ENCODE measurements at places on chromosomes 7 and 10.

DNA sequence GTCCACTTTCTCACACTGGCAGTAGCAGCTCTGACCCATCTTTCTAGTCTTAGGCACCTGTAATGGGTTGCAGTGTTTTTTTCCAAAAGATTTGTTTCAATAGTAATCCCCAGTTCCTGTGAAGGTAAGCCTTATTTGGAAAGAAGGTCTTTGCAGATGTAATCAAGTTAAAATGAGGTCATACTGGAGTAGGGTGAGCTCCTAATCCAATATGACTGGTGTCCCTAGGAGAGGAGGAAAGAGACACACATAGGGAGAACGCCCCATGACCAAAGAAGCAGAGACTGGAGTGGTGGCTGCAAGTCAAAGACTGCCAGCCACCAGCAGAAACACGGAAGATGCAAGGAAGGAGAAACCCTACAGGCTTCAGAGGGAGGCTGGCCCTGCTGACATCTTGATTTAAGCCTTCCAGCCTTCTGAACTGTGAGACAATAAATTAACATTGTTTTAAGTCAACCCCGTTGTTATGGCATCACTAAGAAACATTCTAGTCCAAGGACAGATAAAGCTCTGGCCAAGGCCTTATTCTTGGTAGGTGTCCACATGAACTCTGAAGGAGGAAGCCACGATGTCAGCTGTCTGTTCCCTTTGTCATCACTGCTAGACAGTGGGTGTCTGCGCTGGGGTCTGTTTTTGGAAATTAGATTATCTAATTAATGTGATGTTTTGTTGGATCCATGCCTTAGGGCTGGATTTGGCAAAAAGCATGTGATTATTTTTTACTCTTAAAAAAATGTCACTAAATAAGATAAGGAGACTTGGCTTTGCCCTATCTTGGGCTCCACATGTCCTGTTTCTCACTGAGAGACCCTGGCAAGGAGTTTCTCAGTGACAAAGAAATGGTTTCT lies 214.9 kb downstream of the KCNMA1 start:
- DNase-seq: no peak

- peak; percentile 63 for DNase-seq
Measured at GRCh38 chr7:80231707-80232106, 97.1 kb downstream of the GNAI1 start.

GRCh38 chr10:79347894-79348639 lies 798 bp downstream of the PPIF start:
- peak; percentile 80 for DNase-seq

- no peak for DNase-seq
Measured at GRCh38 chr10:13827076-13827797, 240.5 kb downstream of the PRPF18 start.

DNA sequence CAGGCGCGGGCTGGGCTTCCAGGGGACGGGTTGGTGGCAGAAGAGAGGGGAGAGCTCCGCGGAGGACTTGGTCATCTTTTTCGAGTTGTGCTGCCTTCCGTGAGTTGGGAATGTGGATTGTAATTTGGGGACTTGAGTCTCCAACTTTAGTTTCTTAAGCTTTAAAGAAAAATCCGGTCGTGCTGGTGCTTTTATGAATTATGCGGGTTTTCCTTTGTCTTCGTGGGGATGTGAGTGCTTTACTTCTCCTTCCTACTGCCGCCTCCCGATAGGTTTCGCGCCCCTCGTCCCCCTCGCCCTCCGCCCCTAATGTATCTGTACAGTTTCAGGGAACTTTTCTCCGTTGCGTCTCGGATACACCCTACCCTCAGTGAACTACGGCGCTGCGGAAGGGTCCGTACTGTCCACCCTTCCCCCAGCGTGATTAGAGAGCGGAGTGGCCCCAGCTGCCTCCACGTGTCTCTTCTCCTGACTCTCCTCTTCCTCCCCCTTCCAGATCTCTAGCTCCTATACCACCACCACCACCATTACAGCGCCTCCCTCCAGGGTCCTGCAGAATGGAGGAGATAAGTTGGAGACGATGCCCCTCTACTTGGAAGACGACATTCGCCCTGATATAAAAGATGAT lies 649 bp downstream of the SCD start:
- DNase-seq: peak; percentile 53

DNA sequence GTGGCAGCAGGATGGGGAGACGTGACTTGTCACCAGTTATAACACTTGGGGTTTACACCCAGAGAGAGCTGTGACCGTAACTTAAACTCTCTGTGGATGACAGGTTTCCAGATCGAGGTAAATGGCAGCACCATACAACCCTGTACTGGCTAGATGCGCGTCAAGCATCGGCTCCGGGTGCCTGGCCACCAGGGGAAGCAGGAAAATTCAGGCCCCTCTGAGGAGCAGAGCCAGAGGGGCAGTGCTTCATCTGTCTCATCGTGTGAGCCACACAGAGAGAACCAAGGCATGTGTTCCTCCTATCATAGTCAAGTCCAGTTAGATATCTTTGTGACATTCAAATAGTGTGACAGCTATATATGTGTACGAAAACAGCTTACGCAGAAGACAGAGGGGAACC lies 652.2 kb upstream of the FOXK1 start:
- DNase-seq: no peak

DNA sequence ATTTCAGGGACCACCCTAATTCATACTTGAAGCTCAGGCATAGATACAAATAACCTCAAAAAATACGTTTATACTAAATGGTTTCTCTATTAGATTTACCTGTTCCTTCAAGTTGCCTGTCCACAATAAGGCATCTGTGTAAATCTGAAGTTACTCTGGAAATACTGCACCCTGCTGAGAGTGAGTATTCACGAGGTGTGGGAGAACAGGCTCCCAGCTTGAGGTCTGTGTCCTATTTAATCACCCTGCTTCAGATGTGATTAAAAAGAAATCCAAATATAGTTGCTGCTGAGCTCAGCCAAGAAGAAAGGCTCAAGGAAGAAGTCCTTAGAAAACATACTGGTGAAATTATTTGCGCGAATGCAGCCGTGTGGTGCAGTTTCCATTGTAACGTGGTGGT lies 136.8 kb downstream of the KLF6 start:
- DNase-seq: no peak

GRCh38 chr7:37052705-37053104 lies 328.4 kb upstream of the AOAH start:
- DNase-seq: peak; percentile 60

DNA sequence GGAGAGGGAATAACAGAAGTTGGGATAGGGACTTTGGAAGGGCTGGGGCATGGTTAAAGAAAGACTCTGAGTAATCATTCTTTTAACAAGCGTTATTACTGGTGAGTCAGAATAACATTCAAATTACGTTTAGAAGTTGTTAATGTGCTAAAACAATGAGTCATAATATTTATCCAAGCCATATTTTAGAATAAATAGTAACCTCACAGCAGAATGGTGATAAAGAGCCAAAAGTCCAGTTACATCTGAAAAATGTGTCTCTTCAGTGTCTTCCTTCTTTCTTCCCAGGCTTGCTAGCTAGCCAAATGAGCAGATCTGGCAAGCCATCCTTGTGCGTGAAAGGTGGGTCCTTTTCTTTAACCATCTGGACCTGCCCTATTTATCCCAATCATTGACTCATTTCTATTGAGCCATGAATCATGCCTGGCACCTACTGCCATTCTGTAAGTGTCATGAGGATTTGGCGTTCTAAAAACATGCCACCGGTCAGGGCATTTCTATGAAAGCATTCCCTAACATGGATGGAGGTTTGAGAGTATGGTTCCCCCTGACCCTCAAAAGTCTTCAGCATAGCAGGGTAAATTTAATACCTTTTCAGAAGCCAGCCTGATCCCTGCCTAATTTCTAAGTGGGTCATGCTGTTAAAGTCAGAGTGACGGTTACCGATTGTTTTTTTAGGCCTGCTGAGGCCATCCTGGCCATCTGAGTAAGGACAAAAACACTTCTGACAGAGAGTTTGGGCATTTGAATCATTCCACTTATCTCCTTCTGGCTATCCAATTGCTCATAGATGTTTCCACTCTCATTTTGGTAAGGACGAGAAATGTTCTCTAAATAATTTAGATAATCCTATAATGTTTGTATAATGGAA lies 26.9 kb downstream of the MYPN start:
- DNase-seq: peak; percentile 71

DNA sequence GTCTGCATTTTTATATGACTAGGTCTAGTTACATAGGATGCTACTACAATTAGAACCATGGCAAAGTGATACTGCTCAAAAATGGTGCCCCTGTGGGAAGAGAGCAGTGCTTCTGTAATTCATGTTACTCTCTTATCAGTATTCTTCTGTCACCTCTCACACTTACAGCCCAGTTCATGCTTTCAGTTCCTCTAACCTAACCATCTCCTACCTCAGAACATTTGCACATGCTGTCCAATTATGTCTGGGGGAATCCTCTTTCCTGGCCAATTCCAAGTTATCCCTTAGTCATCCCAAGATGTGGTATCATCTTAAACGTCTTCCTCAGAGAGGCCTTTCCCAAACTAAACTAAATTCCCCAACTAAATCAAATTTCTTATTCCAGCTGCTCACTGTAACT lies 190.2 kb downstream of the RELN start:
- no peak for DNase-seq

- peak; percentile 95 for DNase-seq
Measured at GRCh38 chr10:6086375-6087233, 2.2 kb upstream of the RBM17 start.

DNA sequence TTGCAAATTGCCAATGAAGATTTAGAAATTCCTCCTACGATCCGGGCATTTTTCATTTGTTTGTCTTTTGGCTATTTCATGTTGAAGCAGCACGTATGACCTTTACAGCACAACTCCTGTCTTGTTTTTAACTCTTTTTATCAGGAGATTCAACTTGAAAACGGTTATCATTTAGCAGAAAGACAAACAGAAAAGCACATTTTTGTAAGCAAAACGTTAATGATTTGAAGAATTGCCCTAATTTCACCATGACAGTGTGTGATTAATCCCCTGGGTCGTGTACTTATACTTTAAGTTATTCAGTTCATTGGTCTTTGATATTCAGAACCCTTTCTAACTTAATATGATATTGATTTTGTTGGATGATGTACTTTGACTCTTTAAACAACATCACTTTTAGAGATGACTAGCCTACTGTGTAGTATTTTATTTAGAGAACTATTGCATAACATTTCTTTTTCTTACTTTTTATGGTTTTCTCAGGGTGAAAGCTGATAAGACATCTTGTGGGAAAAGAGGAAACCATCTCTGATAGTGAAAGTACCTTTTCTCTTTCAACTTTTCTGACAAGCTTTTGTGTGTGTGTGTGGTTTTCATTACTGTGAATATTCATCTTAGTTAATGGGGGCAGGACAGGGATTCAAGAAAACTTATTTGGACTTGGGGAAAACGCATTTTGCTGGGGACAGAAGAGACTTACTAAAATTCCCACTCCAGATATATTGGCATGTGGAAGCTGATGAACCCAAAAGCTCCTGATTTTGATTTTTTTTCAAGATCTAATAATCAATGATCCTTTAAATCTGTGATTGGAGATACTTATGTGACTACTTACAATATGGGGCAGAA lies 8.1 kb downstream of the HHEX start:
- DNase-seq: no peak

DNA sequence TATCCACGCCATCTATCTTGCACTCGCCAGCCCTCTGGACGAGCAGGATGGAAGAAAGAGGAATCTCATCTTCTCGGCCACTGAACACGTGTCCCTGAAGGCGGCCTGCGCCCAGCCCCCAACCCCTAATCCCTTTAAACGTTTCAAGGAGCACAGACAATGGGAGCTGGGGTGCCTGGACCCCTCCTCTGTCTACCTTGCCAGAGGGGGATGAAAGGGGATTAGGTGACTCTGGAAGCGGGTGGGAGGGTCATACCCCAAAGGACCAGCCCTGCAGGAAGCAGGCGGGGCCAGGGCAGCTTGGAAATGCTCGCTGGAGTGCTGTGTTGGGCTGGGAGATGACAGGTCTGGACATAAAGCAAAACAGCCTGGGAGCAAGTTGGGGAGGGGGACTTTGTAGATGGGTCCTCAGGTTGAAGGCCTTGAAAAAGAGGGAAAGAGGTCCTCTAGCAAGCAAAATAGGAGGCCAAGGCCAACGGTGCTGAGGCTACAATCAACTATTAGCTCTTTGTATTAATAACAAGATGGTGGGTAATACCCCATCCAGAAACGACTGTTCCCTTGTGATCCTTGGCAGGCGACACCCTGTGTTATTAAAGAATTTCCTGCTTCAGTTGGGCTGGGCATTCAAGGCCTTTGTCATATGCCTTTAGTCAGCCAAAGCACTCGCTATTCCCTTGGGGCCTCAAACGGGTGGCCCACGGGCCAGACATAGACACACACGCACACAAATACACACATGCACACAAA lies 126.5 kb upstream of the UNC5B start:
- no peak for DNase-seq

- no peak for DNase-seq
Measured at GRCh38 chr7:132055336-132056120, 499.1 kb upstream of the PODXL start.

GRCh38 chr10:116395223-116395985 lies 32.2 kb upstream of the PNLIPRP3 start:
- DNase-seq: no peak

- DNase-seq: no peak
Measured at GRCh38 chr7:137696376-137696775, 150.4 kb downstream of the DGKI start.

GRCh38 chr7:10463701-10464100 lies 510.0 kb upstream of the PHF14 start:
- no peak for DNase-seq

Data from adipocyte (in vitro differentiated cells).